ENCODE measurements at places on chromosomes 16 and 17. TPM values are rescaled to one million over a fixed set of nuclear protein-coding genes. Genes with fewer than 3 reads are reported as not detected.

TMEM235 gene
- not detected for total RNA-seq

TVP23B gene
- 30.7 TPM for total RNA-seq

TM4SF5 gene
- total RNA-seq, result 0.22 TPM

KRTAP17-1 gene
- total RNA-seq, result not detected

NPIPB13 gene
- 10.8 TPM for total RNA-seq

SLX1B gene
- total RNA-seq, result 61.9 TPM

SHBG gene
- not detected for total RNA-seq

All from T-helper 1 cell treated with Interleukin-12 subunit alpha and Interleukin-12 subunit beta and Interleukin-4 antibody, amounts not matched to agents 30 ng/mL and 1 ng/mL, for 36 hours (primary cell).